ENCODE measurements at places on chromosomes 1 and 21.

DNA sequence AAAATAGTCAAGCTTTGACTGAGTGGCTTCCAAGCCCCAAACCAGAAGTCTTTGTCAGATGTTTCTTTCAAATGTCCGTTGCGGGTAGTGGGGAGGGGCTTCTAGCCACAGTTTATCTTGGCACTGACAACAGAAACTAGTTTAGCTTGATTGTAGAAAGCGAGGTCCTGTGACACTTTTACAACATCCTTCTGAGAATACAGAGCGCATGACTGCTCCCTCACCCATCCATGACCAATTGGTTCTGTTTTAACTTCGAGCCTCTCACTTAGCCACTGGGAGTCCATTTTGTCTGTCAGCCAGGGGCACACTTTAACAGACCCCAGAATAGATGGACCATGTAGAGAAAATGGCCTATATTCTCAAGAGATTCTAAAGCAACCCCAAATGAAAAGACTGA is 199.2 kb upstream of the ST6GALNAC5 start:
- no peak for DNase-seq

DNA sequence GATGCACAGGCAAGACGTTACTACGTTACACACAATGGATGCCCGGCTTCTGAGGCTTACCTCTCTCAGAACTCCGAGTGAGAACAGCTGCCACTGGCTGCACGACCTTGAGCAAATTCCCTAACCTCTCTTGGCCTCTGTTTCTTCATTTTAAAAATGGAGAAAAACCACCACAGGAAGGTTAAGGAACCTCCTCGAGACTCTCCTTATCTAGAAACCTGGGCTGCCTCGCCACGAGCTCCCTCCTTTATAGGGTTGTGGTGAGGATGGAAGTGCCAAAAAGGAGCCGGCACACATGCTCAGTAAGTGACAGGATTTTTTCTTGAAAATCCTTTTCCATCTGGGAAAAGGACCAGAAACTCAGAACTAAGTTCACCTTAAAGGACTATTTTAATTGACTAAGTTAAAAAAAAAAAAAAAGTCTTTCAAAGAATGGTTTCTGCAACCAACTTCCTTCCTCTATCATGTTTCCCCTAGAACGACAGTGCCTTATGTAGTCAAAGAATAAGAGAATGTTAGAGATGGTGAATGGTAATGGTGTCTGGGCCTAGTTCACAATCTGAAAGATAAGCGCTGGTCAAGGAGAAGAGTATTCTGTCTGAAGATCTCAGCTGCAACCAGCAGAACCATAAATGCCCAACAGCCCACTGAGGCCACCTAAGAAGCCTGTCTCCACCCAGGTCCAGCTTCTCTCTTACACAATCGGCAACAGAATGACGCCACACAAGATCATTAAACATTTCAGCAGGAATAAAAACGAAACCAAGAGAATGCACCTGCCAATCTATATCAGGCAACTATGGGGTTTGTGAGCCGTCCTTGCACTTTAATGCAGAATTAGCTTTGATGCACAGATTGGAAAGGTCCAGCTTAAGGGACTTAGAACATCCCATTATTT is 64.9 kb downstream of the SLC45A1 start:
- DNase-seq, result no peak

GRCh38 chr1:201634261-201634660 is 95.3 kb downstream of the NAV1 start:
- no peak for DNase-seq

- DNase-seq, result no peak
Measured at GRCh38 chr1:67522001-67522441, 91.8 kb upstream of the SERBP1 start.

DNA sequence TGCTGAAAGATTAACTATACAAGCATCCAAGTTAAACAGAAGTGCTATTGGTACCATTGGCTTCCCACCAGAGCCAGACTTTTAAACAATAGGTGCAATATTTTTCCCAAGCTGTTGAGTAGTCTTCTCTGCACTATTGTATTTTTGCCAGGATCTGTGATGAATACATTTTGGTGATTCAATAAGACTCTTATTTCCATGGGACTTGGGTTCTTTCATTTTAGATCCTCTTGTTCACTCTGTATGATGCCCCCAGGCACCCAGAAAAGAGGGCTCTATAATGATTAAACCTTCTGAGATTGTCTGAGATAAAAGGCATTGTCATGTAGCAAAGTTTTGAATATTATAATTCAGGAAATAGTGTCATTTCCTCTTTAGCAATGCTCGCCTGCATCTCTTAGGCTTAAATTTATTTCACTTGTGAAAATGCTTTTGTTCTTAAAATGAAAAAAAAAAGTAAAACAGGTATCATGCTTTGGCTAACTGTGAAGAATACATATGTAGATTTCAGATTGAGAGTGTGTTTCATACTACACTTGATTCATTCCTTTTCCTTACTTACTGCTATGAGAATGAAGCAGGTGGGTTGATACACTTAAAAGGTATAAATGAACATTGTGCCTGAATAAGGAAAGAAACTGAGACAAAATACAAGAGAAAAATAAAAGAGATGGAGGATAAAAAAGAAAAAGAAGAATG is 275.0 kb downstream of the HMCN1 start:
- DNase-seq, result no peak

- DNase-seq, result peak; percentile 73
Measured at GRCh38 chr21:42337830-42338728, 12.7 kb downstream of the TFF2 start.

DNA sequence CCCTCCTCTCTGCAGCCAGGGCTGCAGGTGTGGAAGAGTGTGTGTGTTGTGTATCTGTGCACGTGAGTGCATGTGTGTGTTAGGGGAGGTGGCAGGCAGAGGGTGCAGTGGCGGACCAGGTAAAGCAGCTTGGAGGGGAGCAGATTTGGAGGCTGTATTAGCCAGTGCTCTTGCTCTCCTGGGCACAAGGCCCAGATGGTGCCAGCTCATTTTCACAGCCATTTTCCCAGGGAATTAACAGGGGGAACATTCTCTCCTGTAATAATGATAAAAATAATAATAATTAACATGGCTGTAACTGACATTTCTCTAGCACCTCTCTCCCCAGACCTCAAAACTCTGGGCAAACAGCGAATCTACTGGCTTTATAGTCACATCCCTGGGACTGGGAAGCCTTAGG is 43.6 kb downstream of the LRRN2 start:
- DNase-seq, result no peak

- no peak for DNase-seq
Measured at GRCh38 chr1:39508857-39509305, 17.4 kb downstream of the BMP8A start.

DNA sequence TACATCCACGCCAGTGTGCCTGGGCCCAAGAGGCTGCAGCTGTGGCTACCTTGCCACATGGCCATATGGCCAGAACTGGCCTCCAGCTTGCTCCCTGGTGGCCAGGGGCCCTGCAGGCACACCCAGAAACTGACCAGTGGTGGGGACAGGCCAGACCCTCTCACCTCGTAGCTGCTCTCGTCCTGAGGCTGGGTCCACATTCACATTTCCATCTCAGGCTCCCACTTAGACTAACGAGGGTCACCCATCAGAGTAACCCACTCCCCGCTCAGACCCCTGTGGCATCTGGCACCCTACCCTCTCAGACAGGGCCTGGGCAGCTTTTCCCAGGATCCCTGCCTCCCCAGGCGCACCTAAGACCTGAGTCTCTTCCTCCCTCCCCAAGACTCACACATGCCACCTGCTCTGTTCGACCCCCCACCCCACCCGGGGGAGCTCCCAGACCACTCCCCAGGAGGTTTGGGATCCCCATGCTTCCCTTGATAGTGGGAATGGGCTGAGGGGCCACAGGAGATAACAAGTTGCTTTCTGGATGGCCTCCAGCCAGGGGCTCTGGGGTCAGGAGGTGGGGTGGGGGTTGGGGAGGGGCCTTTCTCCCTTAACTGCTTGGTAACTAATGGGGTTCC is 21.3 kb upstream of the RNU1-4 start:
- DNase-seq, result no peak

DNA sequence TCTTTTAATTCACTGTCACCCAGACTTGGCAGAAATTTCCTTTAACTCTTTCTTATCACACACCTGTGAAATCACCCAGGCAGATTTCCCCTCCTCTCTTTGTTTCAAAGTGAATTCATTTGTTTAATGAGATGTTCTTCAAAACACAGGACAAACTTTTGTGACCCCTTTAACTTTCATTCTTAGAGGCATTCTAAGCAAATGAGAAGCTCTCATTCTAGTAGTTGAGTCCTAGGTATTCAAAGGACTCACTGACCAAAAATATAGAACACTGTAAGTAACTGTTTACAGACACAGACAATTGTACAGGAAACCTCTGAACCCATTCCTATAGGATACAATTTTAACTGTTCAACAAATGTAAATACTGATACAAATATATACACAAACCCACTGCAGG is 16.9 kb downstream of the LRRC8C start:
- no peak for DNase-seq

DNA sequence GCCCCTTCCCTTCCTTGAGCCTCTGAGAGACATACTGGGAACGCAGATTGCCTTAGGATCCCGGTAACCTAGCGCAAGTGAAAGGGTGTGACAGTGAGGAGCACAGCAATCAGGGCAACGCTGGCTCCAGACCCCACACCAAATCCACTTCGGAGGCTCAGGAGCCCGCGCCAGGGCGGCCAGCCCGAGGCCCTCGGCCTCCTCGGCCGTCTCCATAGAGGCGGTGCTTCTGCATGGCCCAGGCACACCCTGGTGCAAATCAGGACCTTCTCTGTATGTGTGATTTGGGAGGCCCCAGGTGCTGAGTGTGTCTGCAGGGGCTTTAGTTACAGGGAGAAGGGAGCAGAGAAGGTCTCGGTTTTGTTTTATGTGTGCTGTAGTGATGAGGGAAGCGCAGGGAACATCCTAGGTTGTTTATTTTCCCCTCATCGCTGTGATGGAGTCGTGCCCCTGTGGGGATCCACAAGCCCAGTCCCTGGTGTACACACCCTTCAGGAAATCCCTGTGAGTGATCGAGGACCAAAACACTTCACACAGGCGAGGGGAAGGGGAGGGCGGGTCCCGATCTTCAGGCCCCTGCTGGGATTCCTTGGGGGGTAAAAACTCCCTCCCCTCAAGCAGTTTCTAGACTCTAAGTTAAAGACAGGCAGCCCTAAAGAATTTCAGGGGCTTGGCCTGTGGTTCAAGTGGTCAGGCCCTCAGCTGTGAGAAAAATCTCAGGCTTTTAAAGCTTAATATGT is 9.4 kb downstream of the KIAA1614 start:
- no peak for DNase-seq

GRCh38 chr1:199123615-199124014 is 484.8 kb downstream of the PTPRC start:
- DNase-seq, result no peak

GRCh38 chr1:181936768-181937581 is 124.5 kb downstream of the ZNF648 start:
- DNase-seq, result no peak

DNA sequence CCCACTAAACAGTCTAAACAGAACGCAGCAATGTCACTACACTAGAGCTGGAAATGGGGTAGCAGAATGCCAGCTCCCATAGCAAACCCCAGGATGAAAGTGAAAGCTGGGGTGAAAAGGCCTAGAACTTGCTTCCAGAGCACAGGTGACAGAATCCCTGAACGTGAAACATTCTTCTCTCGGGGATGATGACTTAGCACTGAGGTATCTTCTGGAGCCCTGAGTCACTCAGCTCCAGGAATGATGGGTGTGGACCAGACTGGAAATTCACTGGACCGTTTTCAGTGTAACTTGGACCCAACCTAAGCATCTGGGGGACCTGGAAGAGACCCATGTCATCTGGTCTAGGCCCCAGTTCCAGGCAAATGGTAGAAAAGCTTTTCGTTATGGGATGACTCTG is 108.9 kb downstream of the CDC7 start:
- no peak for DNase-seq

GRCh38 chr1:153190373-153190772 is 12.9 kb upstream of the LELP1 start:
- no peak for DNase-seq

- no peak for DNase-seq
Measured at GRCh38 chr1:42845866-42846256, 552 bp upstream of the ZNF691 start.

DNA sequence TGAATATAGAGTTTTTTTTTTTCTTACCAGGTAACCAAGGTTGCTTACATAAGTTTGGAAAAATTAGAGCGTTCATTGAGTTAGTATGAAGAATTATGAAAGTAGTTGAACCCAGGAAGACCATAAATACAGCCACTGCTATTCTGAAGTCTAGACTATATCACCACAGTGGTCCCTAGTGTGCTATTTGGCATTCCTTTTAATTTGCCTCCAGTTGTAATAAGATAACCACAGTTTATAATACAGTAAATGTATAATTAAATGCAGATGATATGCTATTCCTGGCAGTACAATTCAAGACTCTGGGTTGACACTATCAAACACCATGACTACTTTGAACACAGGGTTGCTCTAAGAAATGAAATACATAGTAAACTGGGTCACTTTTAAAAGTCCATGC is 270.5 kb downstream of the BRINP2 start:
- no peak for DNase-seq

DNA sequence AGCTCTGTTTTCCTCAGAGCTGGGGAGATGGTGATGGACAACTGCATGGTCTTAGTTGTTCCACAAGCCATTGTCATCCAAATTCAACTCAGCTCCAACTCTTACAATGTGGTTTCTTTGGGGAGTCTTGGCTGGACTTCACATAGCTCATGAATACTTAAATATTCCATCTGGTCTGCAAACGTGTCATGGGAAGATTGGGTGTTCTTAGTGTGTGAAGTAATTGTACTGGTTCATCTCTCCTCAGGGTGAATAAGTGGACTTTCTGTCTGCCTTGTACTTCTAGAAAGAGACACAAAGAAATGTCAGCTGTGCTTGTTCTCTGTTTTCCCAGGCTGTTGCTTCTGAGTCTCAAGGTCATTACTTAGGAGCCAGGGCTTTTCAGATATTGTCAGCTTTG is 106.6 kb downstream of the VPS13D start:
- DNase-seq, result no peak

- DNase-seq, result no peak
Measured at GRCh38 chr1:233097546-233097945, 147.1 kb downstream of the NTPCR start.

- DNase-seq, result no peak
Measured at GRCh38 chr1:186736971-186737685, 56.9 kb upstream of the PTGS2 start.

DNA sequence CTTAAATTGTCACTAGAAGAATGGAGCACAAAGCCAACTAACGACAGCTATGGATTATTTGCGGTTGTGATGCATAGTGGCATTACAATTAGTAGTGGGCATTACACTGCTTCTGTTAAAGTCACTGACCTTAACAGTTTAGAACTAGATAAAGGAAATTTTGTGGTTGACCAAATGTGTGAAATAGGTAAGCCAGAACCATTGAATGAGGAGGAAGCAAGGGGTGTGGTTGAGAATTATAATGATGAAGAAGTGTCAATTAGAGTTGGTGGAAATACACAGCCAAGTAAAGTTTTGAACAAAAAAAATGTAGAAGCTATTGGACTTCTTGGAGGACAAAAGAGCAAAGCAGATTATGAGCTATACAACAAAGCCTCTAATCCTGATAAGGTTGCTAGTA is 13.5 kb downstream of the USP1 start:
- no peak for DNase-seq

DNA sequence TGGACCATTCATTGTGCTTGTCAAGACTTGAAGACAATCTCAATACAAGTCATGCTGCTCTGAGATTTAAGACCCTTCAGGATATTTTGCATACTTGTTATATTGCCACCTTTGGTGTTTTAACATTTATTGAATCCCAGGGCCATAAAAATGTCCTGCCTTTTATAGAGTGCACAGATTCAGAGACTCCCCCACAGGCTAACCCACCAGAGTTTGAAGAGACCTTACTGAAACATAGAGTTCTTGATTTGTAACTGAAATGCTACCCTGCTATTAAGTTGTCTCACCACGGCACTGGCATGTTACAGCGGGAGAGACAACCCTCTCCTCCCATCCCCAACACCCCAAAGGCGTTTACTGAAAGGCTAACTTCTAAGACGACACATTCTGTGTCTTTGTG is 313.9 kb upstream of the USP24 start:
- DNase-seq, result no peak
